ENCODE measurements at places on chromosomes 5 and 9.

DNA sequence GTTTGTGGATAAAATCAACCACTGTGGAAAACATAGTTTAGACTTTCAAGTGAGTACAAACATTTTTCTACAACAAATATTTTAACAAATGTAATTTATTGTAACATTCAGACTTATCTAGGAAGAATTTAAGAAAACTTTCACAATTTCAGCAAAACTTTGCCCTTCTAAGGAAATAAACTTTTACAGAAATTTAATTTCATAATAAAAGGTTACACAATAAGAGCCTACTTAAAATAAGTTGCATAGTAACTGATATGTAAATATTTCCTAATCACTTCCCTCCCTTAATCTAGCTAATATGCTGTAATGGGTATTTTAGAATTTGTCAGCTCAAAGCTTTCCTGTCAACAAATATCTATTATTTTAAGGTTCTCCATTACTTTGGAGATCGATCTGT, 1899.9 kb downstream of the MAT2B start:
- no peak for DNase-seq

DNA sequence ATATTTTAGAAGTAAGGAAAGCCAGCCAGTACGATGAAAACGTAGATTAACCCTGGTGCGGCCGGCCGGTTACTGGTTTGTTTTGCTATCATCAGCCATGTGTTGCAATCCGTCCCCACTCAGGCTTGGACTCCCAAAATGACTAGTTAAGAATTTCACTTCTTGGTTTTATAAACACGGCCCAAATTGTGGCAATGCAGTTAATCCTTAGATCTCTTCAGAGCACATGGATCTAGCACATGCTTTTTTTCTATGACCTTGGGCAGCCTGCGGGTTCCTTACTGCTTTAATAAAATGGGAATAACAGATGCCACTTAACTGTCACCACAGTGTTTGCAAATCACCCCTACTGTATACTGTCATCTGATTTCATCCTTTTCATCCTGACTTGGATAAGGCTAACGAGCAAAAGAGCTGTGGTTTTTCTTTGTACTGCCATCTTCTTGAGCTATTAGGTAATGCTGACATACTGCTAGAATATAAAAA, 1.5 kb downstream of the NDFIP1 start:
- no peak for DNase-seq

GRCh38 chr5:29543501-29543900, 1650.0 kb upstream of the CDH6 start:
- no peak for DNase-seq

DNA sequence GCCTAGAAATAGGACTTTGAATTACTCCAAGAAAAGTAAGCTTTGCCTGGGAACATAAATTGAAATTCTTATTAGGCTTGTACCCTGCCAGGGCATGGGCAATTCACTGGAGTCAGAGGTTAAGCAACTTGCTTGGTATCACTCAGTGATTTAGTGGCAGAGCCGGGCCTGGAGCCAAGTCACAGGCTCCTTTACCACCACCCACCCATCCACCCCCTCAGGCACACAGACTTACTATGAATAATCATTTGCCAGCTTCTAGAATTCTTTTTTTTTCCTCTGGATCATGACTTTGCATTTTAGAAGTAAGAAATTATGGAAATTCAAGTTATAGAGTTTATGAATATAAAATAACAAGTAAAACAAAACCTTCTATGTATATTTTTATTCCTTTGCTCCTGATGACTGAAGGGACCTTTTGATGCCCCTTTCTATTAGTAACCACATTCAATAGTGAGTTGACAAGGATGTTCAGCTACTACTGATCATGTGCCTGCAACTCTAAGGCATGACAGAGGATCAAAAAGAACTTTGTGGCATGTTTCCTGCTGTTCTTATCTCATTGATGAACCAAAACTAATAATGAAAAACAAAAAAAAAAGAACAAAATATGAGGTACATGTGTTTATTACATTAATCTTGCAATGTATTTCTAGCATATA, 614.7 kb downstream of the TLR4 start:
- DNase-seq: no peak

- no peak for DNase-seq
Observed at GRCh38 chr9:14347406-14348122, 33.6 kb upstream of the NFIB start.

DNA sequence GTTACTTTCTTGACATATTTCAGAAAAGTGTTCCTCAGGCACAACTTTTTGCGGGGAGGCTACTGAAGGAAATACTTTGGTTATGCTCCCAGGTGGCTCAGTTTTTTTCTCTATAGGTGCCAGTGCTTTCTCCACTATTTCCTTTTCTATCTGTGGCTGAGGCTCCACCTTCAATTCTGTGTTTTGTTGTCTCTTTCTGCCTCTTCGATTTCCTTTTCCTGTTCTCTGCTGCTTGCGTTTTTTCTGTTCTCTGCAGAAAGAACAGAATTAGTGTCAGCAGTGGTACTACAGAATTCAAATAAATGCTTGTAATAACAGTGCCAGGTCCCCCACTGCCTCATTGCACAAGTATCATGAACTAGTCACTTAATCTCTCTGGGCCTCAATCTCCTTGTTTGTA, 7.0 kb downstream of the HEMGN start:
- no peak for DNase-seq

GRCh38 chr5:957748-958485, 50.7 kb upstream of the NKD2 start:
- no peak for DNase-seq

GRCh38 chr9:36738318-36738976, 165.8 kb downstream of the MELK start:
- DNase-seq: no peak

DNA sequence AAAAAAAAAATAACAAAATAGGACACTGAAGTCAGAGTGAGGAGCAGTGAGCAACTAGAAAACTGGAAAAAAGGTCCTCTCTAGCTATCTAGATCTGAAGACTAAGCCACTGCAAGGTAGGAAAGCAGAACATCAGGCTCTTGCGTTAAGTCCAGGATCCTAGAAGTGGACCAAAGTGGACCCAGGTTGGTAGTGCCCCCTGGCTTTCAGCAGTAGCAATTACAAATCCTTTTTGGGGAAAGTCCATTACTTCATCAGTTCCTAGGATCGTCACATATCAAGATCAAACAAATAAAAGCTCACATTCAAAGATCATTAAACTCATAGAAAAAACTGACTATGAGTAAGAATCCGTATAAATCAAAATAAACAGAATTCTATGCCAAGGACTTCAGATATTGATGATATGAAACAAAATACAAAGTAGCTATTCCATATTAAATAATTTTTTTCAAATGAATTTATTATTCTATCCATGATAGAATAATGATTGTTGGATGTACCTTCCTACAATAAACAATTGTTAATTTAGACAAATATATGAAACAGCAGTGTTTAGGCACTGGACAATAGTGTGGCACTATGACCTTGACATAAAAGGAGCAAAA, 6.5 kb upstream of the RICTOR start:
- no peak for DNase-seq

- DNase-seq: no peak
Observed at GRCh38 chr9:124296094-124296493, 38.3 kb downstream of the NEK6 start.

DNA sequence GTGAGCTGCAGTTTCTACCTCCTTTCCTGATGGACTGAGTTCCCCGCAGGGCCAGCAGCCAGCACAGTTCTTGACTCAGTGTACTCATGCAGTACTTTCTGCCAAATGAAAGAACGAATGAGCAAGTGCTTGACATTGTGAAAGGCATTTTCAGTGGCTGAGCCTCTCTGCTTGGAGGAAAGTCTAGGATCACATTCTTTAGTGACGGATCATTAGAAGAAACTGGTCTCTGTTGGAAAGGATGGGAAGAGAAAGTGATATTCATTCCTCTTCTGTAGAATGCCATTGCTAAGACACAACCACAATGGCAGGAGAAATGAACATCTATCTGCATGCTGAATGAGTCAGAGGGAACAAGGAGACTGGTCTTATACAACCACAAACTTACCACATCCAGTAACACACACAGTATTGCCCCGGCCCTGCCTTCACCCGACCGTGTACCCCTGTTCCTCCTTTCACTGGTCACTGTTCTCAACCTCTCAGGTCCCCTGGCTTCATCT, 206.9 kb downstream of the CRB2 start:
- no peak for DNase-seq

- DNase-seq: no peak
Observed at GRCh38 chr9:114694719-114695269, 12.8 kb upstream of the TEX48 start.

GRCh38 chr5:143121135-143121475, 282.4 kb downstream of the NR3C1 start:
- DNase-seq: no peak

DNA sequence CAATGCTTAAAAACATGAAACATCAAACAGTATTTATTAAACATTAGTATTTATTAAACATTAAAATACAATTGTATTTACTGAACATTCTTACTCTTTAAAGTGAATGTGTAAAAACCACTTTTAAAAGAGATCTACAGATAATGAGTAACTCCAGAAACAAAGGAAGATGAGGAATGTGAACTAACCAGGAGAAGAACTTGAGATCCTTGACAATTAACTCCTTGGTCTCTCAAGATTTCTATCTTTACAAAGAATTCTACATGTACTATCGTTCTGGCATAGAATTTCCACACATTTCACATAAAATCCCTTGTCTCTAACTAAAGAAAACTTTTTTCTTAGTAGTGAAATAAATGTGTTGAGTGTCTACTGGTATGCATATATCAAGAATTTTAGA, 28.7 kb upstream of the IFNE start:
- DNase-seq: no peak

DNA sequence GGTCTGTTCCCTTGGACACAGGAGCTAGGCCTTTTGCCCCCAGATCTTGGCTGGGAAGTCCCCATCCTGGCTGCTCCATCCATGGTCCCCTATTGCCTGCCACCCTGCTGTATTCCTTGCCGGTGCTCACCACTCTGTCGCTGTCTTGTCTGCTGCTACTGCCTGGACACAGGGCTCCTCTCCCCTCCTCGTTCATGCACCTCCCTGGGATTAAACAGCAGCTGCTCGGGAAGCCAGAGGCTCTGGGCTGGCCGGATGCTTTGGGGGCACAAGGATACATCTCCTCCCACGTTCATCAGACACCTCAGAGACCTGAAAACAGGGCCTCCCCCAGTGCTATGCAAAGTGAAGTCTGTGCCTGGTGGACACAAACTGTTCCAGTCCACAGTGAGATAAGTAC, 110.4 kb downstream of the ZNF354C start:
- DNase-seq: no peak

DNA sequence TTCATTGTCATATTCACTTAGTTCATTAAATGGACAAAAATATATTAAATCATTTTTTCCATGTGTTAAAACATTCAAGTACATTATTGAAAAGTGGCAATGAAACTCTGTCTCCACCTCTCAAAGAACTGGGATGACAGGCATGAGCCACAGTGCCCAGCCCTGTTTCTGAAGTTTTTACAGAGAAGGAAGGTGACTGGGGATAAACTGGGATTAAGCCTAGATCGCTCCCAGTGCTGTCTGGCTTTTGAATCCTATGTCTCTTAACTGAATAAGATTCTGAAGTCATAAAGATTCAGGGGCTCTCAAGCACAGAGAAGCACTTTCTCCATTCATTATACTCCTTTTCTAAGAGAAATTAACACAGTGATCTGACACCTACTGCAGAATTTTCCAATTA, 88.3 kb downstream of the SLC38A9 start:
- no peak for DNase-seq

GRCh38 chr5:172760959-172761358, 10.0 kb downstream of the DUSP1 start:
- no peak for DNase-seq

GRCh38 chr9:91889161-91889911, 60.7 kb downstream of the ROR2 start:
- no peak for DNase-seq

- no peak for DNase-seq
Observed at GRCh38 chr9:99537996-99538395, 283.7 kb upstream of the NR4A3 start.

DNA sequence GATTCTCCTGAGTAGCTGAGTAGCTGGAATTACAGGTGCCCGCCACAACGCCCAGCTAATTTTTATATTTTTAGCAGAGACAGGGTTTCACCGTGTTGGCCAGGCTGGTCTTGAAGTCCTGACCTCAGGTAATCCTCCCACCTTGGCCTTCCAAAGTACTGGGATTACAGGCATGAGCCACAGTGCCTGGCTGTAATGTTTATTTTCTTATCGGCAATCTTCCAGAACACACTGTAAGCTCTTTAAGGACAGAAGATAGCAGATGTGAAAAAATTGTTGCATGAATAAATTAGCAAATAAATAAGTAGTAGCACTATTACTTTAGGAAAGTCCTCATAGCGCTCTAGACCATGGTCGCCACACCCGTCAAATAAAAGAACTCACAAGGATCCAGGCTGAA, 100.5 kb downstream of the ENC1 start:
- no peak for DNase-seq

GRCh38 chr9:133377721-133378216, 1.6 kb downstream of the STKLD1 start:
- DNase-seq: no peak

Measured in NCI-H1048 (cell line).